ENCODE measurements at places on chromosomes 12 and 14.

- no peak for DNase-seq
These were observed 977.2 kb upstream of the USP15 start for GRCh38 chr12:61282790-61283575.

- no peak for DNase-seq
These were observed 7.2 kb upstream of the DICER1 start for GRCh38 chr14:95164506-95164905.

DNA sequence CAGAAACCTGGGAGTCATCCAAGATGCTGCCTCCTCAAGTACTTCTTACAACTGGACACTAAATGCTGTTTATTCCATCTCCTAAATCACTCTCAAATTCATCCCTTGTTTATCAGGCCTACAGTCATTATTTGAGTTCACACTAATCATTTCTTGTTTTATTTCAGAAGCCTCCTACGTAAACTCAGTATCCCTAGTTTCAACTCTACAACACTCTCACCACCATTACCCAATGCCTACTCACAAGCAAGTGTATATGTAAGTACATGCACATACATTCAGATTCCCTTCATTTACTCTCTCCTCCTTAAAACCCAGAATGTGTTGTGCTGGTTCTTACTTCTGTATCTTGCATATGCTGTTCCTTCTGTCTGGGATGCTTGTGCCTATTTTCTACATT, 43.0 kb downstream of the DDHD1 start:
- no peak for DNase-seq

GRCh38 chr12:51322452-51322851, 1.5 kb downstream of the BIN2 start:
- no peak for DNase-seq

GRCh38 chr12:110829308-110829707, 17.5 kb upstream of the CCDC63 start:
- no peak for DNase-seq

DNA sequence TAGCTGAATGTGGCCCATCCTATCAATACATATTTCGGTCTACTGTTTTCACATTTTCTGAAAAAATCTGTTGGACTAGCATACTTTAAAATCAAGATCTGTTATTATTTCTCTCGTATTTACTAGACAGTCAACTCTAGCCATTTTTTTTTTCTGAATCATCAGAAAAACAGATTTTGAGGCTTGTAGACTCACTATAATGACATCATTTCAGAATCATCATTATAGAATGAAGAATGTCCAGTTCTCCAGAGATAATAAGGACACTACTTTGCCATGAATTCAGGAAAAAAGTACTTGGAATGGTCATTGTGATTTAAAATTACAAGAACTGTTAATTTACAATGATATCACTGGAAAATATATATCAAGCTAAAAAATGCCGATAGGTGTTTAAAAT, 589.8 kb downstream of the KCNH5 start:
- no peak for DNase-seq

DNA sequence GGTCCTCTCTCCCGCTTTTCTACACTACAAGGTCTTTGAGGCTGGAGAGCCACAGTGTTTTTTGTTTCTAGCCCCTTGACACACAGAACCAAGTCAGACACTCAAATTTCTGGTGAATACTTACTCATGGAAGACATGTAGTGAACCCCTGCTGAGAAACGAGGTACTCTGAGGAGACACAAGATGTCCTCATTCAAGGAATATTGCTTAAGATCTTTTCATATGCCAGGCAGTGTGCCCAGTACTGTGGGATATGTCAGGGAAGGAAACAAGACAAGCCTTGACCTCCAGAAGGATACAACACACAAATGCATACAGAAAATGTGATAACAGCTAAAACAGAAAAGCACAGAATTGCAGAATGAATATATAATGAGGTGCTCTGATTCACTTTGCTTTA, 75.9 kb downstream of the TMTC1 start:
- DNase-seq, result no peak

- no peak for DNase-seq
These were observed 14.6 kb downstream of the CCDC88C start for GRCh38 chr14:91402771-91403600.

GRCh38 chr14:85634205-85634604, 104.3 kb downstream of the FLRT2 start:
- DNase-seq, result no peak

GRCh38 chr14:50344876-50345563, 32.9 kb downstream of the DMAC2L start:
- DNase-seq, result no peak

DNA sequence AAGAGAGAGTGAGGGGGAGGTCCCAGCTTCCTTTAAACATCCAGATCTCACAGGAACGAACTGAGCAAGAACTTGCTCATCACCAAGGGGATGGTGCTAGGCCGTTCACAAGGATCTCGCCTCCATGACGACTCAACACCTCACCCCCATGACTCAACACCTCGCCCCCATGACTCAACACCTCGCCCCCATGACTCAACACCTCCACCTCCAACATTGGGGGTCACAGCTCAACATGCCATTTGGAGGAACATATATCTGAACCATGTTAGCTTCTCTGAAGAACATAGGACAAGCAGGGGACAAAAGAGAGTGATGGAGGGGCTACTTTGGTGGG, 66.0 kb upstream of the LHX5 start:
- no peak for DNase-seq

- no peak for DNase-seq
These were observed 1435.7 kb downstream of the LRFN5 start for GRCh38 chr14:43042408-43042807.

DNA sequence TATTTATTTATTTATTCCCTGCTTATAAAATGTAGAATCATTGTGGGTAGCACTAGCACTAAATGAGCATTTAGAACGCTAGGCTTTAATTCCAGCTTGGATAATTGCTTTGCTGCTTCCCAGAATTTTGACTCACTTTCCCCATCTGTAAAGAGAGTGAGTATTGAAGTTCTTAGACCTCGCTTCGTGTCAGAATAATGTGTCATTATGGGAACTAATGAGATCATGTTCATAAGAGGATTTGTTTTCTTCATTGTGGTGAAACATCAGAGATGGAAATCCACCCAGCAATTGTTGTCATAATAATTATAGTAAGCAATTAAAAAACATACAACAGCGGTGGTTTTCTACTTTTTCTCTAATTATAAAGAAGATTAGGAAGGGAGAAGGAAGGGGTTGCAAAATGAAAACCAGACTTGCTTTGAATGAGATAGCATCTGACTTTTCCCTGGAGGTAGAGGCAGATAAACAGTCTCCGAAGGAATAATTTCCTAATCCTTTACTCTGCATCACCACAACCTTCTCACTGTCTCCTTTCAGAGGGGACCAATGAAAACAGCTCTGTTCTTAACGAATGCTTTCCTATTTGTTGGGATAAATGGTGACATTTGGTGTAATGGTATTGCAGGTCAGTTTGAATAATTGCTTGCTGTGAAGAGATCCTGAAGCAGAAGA, 86.8 kb upstream of the ARHGAP5 start:
- no peak for DNase-seq

Data from WTC11 (cell line).